NCI-H187 treated with DMSO at 0.1 percent for 48 hours (cell line): ENCODE measurements at places on chromosomes 5 and 9.

DNA sequence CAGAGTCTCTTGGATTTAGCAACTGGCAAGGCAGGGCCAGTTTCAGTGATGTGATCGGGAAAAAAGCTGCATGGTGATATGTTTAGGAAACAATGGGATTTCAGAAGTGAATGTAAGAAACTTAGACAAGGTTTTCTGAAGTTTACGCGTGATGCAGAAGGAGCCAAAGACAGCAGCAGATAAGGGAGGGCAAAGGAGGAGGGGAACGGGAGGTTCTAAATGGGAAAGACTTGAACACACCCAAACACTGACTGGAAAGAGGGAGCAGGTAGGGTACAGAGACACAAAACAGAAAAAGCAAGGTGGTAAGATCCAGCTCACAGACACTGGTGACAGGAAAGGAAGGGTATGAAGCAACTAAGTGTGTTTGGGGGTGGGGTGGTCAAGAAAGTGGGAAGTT lies 115.4 kb downstream of the EPB41L4A start:
- no peak for DNase-seq

- DNase-seq: no peak
Measured at GRCh38 chr9:23824830-23825591, 1.0 kb downstream of the ELAVL2 start.

DNA sequence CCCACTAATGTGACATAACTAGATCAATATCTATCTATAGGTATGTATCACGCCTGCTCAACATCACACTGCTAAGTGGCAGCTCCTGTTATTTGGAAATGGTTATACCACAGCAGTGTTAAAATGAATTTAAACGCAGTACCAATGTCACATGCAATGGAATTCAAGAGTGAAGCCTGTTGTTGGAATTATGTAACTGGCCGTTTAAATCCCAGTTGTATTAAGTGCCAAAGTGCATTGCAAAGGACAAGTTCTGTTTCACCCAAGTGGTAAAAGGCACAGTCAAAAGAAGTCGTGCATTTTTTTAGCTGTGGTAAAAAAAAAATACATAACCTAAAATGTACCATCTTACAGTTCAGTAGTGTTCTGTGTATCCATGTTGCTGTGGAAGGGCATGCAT lies 4.3 kb downstream of the NTRK2 start:
- no peak for DNase-seq

DNA sequence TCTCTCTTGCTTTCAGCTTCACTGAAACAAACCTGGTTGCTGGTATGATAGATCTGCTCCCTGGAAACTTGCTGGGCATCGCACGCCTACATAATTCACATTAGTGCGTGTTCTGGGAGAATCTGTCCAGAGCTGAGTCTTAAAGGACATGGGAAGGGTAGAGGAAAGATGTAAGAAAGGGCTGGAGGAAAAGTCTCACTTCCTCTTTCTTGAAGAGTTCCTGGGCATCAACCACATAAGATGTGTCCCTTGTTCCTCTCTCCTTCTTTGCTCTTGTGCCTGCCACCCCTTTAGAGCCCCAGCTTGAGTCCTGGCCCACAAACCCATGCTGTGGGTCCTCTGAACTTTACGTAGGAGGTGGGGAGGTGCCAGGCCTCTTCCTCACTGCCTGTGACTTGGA lies 205.3 kb upstream of the PANK3 start:
- DNase-seq: no peak

DNA sequence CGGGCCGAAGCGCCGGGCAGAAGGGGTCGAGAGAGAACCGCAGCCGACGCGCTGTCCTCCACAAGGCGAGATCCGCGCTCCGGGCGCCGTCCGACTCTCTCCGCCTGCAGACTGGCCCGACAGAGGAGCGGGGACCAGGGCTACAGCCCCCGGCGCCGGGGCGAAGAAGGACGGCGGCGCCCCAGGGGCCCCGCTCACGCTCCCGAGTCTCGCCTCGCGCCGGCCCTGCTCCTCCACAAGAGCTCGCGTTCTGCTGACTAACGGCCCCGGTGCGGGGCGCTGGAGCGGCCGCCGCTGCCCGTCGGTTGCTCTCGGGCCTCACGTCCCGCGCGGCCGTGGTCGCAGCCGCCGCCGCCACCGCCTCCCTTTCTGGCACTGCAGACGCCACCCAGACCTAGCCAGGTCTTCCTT lies 338 bp downstream of the ABHD17B start:
- DNase-seq: no peak

GRCh38 chr5:61178702-61179101 lies 16.4 kb upstream of the SMIM15 start:
- no peak for DNase-seq

GRCh38 chr9:88810826-88811225 lies 180.4 kb upstream of the S1PR3 start:
- DNase-seq: no peak

- DNase-seq: no peak
Measured at GRCh38 chr9:119370816-119371215, 1.6 kb upstream of the BRINP1 start.
